ENCODE measurements at places on chromosomes 12 and 14.

GRCh38 chr14:90502760-90503159 lies 105.9 kb downstream of the CALM1 start:
- no peak for DNase-seq

DNA sequence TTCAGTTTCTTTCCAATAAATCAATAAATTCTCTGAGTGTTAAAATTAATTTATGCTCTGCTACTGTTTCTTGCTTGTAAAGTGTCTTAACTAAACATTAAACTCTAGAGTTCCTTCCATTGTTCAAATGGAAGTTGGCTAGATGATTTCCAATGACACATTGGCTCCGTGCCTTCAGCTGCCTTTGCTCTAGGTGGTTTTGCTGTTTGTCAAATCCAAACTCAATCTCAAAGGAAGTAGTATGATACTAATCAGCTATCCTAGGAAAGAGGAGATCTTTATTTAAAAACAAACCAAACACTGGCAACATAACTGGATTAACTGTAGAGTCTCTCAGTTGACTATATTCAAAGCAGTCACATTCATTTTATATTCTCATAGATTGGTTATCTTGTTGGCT lies 356.4 kb downstream of the FOXG1 start:
- DNase-seq, result no peak

DNA sequence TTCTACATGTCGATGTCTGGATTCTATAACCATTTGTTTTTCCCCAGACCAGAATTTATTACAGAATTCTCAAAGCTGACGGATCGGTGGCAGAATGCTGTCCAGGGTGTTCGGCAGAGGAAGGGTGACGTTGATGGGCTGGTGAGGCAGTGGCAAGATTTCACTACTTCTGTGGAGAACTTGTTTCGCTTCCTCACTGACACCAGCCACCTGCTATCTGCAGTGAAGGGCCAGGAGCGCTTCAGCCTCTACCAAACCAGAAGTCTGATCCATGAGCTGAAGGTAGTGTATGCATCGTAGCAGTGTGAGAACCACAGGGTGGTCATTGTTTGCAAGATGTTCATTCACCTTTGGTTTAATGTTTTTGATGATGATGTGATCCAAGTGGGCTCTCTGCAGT lies 124.0 kb downstream of the ESR2 start:
- DNase-seq, result no peak

GRCh38 chr14:36520601-36521525 lies 831 bp upstream of the NKX2-1 start:
- DNase-seq, result no peak

- DNase-seq, result no peak
Observed at GRCh38 chr12:120909633-120910298, 5.6 kb upstream of the SPPL3 start.

DNA sequence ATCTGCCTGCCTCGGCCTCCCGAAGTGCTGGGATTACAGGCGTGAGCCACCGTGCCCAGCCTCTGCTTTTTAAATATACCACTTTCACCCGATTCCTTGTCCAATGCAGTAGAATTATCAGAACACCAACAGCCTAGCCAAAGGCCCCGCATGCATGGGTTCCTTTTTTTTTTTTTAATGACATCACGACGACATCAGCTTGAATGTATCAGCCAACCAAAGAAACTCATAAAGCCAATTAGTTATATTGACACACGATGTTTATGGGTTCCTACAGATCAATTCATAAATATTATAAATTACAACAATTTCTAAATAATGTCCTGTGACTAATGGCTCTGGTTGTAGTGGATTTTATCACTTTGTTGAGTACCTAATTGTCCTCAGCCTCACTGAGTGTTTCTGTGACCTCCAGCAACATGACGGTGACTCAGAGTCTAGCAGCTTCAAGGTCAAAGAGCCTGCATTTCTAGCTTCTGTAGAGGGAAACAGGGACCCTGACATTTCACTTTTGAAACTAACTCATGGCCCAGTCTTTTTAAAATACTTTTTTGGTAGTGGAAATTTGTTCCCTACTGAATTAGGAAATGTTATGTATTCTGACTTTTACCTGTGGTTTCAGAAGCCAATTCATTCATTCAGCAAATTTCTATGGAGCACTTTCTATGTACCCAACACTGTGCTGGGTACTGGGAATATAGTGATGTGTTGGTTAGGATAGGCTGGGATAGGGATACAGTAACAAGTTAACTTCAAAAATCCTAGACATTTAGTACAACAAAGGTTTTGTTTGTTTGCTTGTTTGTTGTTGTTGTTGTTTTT lies 144.1 kb downstream of the SUDS3 start:
- DNase-seq, result no peak

DNA sequence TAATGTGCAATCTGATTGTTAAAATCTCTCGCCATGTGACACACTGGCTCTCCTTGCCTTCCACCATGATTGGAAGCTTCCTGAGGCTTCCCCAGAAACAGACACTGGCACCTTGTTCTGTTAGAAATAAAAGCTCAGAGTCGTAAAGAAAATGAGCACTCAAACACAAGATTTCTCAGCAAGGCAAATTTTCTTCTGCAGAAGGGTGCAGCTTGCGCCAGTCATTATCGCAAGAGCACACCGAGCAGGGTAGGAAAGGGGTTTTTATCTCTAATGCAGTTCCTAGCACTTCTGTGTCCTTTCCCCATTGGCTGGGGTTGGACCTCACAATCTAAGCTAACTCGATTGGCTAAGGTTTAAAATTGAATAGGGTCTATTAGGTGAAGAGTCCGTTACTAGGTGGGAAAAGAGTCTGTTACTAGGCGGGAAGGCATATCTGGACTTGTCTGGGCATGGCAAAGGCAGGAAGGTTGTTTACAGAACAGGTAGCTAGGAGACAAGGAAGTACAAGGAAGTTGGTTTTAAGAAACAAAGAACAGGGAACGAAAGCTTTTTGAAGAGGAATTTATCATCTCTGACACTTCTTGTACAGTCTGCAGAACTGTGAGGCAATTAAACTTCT lies 62.6 kb upstream of the BICD1 start:
- no peak for DNase-seq

DNA sequence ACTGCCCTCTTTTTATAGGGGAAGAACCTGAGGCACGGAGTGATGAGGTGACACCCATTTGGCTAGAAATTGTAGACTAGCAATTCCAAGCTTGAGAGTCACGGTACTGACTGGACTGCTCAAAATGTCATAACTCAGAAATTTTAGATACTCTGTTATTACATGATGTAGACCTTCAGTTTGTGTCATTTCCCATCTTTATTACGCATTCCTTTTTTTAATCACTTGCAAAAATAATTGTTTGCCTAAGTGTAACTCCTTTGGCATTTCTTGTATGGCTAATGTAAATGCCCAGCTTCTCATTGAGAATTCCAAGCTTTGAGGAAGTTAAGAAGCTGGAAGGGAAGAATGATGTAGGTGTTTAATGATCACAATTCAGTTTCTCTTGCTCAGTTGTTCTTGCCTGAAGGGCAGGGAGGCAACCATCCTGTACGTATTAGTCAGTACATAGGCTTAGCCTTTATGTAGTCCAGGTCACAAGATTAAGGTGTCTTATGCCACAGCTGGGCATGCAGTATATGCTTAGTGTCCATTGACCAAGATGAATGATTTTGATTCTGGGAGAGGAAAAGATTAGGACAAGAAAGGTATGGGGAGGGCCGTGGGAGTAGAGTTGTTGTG lies 68.2 kb upstream of the EVL start:
- DNase-seq, result no peak

- no peak for DNase-seq
Observed at GRCh38 chr12:117671734-117672133, 297.1 kb downstream of the KSR2 start.

DNA sequence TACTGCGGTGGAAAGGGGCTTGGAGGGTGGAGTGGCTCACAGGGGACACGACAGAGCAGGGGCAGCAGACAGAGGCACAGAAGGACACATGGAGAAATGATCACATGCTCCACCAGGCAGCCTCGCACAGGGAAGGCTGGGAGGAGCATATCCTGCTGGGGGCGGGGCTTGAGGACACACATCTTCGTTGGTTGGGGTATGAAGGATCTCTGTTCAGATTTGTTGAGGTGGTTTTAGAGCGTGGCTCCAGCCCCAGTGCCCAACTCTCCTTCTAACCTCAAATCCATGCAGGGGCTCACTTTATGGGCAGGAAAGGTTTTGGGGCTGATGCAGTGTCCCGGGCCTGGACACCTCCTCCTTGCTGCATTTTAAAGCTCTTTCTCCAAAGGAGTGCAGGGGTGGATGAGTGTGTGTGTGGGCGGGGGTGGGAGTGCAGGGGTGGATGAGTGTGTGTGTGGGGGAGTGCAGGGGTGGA lies 733 bp upstream of the P3H3 start:
- peak; percentile 86 for DNase-seq

DNA sequence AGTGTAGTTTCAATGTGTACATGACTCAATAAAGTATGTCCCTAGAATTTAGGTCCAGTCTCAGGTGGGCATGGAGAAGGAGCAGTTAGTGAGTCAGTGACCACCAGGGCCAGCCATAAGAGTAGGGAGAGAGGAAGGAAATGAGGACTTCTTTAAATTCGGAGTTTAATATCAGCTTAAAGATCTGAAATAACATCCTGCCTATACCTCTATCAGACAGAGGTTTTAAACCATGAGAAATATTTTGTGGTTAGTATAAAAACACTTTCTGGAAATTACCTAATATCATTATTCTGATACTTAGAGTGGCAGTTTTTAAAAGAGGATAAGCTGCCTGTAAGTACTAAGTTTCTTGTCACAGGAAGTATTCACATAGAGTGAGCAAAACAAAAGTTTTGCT lies 61.7 kb upstream of the ST8SIA1 start:
- DNase-seq, result no peak
